Activated naive CD4-positive, alpha-beta T cell treated with anti-CD3 and anti-CD28 coated beads for 36 hours (primary cell): ENCODE measurements at places on chromosomes 6 and 20.

GRCh38 chr20:62611819-62612218 lies 30.5 kb upstream of the SLCO4A1 start:
- H3K27me3 ChIP-seq, result peaks cover 2% of the 10 kb centered on the region
- no peaks in the 10 kb centered on the region for H3K36me3 ChIP-seq
- DNase-seq, result no peak
- no peak overlapping the region for H3K27ac ChIP-seq

GRCh38 chr6:140320081-140321080 lies 945.9 kb upstream of the CITED2 start:
- H3K4me1 ChIP-seq, result no peaks in the 10 kb centered on the region
- peaks cover 7% of the 10 kb centered on the region for H3K27me3 ChIP-seq
- DNase-seq, result no peak
- H3K4me3 ChIP-seq, result no peak overlapping the region
- H3K27ac ChIP-seq, result no peak overlapping the region

- H3K4me1 ChIP-seq, result peaks cover 28% of the 10 kb centered on the region
- DNase-seq, result no peak
- H3K27ac ChIP-seq, result peak overlapping the region; percentile 82
- H3K27me3 ChIP-seq, result peaks cover 5% of the 10 kb centered on the region
- peaks cover 11% of the 10 kb centered on the region for H3K36me3 ChIP-seq
Observed at GRCh38 chr6:83860359-83860755, 868 bp downstream of the CYB5R4 start.

GRCh38 chr6:20370801-20371200 lies 30.9 kb upstream of the E2F3 start:
- no peaks in the 10 kb centered on the region for H3K27me3 ChIP-seq
- H3K27ac ChIP-seq, result peak overlapping the region; percentile 16
- peaks cover 47% of the 10 kb centered on the region for H3K4me1 ChIP-seq
- no peaks in the 10 kb centered on the region for H3K36me3 ChIP-seq

DNA sequence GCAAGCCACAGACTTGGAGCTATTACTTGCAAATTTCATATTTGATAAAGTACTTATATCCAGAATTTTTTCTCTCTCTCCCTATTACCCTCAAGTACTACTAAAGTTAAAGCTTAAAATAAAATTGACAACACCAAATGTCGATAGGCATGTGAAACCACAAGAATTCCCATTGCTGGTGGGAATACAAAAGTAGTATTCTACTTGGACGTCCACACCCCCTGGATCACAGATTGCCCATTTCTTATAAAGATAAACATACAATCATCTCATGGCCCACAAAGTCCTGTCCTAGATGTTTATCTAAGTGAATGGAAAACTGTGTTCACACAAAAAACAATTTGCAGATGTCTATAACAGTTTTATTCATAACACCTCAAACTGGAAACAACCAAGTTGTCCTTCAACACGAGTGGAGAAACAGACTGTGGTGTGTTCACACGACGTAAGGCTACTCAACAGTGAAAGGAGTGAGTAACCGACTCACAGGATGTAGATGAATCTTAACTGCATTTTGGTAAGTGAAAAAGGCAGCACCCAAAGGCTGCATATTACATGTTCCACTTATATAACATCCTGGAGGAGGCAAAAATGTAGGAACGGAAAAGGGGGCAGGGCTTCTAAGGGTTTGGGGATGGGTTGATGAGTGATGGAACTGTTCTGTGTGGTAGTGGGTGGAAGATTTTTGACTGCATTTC lies 297.4 kb downstream of the THBS2 start:
- no peak overlapping the region for H3K4me3 ChIP-seq
- peaks cover 15% of the 10 kb centered on the region for H3K27me3 ChIP-seq

DNA sequence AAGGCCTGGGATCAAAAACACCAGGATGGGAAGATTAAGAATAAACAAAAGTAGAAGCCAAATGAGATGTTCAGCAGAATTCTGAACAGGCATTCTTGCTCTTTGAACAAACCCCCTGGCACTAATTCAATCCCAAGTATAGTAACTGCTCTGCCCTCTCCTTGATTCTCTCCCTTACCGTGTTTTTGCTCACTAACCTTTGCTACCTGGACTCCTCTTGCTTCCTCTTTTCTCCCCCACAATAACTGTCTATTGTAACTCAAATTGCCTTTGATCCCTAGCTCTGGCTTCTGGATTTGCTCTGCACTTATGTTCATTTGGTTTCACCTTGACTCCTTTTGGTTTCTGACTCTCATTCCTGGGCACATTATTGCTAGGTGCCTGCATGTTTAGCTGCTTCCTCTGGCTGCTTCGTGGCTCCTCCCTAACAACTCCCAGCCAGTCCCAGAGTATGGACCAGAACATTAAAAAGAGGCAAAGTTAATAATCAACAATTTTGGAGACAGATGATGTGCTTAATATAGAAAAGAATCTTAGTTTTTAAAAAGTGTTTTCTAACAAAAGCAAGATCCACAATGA lies 65.4 kb upstream of the PHIP start:
- DNase-seq, result no peak

DNA sequence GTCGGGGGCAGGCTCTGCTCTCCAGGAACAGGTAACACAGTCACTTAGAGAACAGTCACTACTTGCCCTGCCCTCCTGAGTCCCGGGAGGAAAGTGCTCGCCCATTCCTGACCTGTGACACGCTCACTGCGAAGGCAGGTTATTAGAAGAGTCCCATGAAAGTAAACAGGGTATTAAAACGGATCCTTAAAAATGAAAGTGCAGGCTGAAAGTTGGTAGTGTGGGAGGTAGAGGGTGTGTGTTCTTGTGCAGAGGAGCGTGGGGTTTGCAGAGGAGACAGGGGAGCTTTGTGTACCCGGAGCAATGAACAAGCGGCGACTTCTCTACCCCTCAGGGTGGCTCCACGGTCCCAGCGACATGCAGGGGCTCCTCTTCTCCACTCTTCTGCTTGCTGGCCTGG lies at the start of gene CCN6:
CCN6 (plus strand) TSS at position 104 of the 400 bp plus-strand sequence; CDS start at position 358, 254 bp downstream.
- no peaks in the 10 kb centered on the region for H3K36me3 ChIP-seq
- H3K4me1 ChIP-seq, result peaks cover 1% of the 10 kb centered on the region
- no peak within 1 kb of the TSS for H3K4me3 ChIP-seq
- H3K27me3 ChIP-seq, result no peaks in the 10 kb centered on the region

GRCh38 chr6:73722318-73723060 lies 26.5 kb downstream of the CD109 start:
- no peaks in the 10 kb centered on the region for H3K27me3 ChIP-seq
- no peak overlapping the region for H3K4me3 ChIP-seq
- H3K36me3 ChIP-seq, result peaks cover 5% of the 10 kb centered on the region
- peaks cover 27% of the 10 kb centered on the region for H3K4me1 ChIP-seq
